ENCODE measurements at places on chromosomes 1 and 21. TPM values are rescaled to one million over a fixed set of nuclear protein-coding genes. Genes with fewer than 3 reads are reported as not detected.

DNA sequence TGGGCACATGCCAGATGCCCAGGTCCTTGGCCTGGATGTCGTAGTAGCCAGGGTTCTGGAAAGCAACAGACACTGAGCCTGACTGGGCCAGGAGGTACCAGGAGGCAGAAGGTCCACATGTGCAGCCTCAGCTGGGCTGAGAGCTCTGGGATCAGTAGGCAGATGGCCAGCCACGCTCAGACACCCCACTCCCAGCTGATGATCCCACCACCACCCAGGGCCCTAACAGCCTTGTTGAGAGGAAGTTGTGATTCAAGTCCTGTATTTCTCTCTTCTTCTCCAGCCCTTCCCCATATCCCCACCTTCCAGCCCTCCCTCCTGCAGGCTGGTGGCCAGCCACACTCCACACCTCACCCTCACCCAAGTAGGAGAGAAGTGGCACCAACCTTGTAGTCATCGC, 4.0 kb downstream of the ITLN2 start:
- no peak for DNase-seq

DNA sequence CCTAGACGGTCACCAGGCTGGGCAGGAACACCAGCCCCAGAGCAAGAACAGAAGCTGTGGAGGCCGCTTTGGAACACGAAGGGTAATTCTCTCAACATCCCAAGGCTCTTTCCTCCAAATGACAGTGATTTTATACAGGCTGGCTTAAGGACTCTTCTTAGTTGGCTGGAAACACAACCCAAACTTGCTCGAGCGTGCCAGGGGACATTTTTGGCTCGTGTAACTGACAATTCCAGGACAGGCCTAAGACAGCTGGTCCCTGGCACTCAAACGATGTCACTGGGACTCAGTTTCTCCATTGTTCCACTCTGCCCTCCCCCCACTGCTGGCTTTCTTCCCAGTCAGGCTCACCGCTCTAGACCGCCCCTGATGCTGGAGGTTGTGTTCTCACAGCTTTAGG, 164.7 kb downstream of the NPHP4 start:
- DNase-seq = no peak

- no peak for DNase-seq
Measured at GRCh38 chr1:200296091-200296661, 113.7 kb downstream of the ZNF281 start.

- no peak for DNase-seq
Measured at GRCh38 chr21:42388740-42389448, 7.0 kb downstream of the TMPRSS3 start.

DNA sequence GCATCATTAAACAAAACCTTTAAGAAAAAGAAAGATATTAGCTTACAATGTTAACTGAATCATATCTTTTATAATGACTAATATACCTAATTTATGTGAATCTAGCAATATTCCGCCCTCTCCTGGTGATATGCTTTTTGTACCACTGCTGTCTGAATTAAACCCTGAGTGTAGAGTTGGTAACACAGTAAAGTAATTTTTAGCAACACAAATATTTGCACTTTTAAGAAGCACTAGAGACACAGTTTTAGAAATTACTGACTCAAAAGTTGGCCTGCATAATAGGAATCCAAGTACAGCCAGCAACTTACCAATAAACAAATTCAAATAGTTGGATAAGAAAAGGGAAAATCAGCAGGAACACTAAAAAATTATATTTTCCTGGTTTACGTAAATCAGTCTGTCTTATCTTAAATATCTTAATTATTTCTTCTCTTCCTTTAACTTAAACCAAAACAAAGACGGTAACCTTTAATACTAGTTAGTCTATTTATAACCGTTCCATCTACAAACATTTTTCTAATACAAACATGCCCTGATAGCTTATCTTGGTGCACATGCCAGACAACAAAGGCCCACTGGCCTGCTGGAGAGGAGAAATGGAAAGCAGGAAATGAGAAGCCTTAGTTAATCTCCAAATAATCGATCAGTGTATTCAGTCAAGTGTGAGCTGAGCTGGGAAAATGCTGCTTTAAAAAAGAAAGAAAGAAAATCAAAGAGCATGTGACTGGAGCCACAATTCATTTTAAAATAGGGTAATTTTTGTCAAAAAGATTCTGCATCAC, 246.0 kb downstream of the RERE start:
- DNase-seq = no peak

DNA sequence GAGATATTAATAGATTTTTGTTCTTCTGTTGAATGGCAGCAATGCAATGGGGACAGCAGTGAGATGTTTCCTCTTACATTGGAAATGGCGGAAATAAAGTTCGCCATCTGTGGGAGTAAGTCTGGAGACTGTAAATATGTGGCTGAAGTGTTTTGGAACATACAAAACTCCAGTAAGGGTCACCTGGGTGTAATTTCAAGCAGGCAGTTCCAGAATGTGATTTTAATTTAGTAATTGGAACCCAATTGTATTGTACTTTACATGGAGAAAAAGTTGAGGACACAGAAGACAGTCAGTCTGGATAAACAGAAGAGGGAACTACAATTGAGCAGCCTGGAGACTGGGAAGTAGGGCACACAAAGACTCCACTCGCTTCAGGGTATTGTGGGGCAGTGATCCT, 108.6 kb downstream of the NTMT2 start:
- no peak for DNase-seq

- no peak for DNase-seq
Measured at GRCh38 chr1:100868364-100868995, 26.2 kb downstream of the EXTL2 start.

- no peak for DNase-seq
Measured at GRCh38 chr21:42421018-42421793, 17.5 kb downstream of the UBASH3A start.

GRCh38 chr1:14824314-14824915, 225.9 kb downstream of the KAZN start:
- DNase-seq = no peak

GRCh38 chr1:39944410-39945112, 10.4 kb upstream of the MFSD2A start:
- DNase-seq = no peak

DNA sequence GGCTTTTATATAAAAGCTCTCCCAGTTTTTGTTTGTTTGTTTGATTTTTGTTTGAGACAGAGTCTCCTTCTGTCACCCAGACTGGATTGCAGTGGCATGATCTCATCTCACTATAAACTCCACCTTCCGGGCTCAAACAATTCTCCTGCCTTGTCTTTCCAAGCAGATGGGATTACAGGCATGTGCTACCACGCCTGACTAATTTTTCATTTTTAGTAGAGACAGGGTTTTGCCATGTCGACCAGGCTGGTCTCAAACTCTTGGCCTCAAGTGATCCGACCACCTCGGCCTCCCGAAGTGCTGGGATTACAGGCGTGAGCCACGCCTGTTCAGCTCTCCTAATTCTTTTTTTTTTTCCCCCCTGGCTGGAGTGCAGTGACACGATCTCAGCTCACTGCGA, 4.4 kb downstream of the PCAT6 start:
- no peak for DNase-seq

DNA sequence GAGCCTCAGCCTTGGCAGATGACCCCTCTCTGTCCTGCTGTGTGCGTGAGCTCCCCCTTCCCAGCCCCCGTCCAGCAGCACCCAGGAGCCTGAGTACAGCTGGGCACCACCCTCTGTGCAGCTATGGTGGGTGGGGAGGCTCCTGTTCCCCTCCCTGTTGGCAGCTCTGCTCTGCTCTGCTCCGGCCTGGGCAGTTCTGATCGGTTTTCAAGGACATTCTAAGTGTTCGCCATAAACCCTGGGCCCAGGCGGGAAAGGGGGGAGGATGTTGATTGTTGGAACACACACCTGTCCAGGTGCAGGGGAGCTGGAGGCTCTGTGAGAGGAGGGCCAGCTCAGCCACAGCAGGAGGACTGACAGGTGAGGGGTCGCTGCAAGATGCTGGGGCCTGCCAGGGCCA, at the start of gene CLCNKB:
Gene CLCNKB (plus strand): TSS at position 262 of the 400 bp plus-strand sequence. CDS start 711 bp downstream, outside the sequence.
- no peak for DNase-seq

DNA sequence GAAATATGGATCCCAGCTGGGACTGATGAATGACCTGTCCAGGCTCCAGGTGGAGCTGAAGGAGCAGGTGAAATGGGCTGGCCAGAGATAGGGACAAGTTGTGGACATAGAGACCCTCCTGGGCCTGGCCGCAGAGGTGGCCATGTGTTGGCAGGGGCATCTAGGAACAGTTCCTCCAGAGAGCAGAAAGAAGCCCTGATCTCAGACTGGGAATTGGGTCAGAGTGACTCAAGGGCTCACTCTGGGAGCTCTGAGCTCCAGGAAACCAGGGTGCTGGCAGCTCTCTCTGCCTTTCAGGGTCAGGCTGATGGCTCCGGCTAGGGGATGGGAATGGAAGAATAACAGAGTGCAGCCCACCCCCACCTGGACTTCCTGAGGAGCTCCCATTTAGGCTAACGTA, 3.0 kb downstream of the NT5C1A start:
- no peak for DNase-seq

- peak; percentile 15 for DNase-seq
Measured at GRCh38 chr1:158095737-158096335, 84.9 kb upstream of the CD1D start.

DNA sequence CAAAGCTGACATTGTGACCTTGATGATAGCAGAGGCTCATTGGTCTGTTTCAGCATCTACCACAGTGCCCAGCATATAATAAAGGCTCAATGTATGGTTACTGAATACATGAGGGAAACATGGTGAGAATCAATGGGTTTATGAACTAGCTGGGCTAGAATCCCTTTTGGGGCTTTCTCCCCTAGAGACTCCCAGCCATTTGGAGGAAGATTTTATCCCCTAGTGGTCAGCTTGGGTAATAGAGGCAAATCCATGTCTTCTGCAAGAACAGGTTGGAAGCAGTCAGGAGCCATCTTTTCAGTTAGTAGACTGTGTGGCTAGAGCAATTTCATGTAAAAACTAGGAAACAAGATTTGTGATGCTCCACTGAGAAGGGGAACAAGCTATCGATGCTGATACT, 15.8 kb upstream of the REG4 start:
- no peak for DNase-seq

GRCh38 chr1:157269656-157270375, 131.6 kb upstream of the ETV3 start:
- DNase-seq = no peak

GRCh38 chr1:99646868-99647267, 955 bp downstream of the PALMD start:
- no peak for DNase-seq

GRCh38 chr21:45420061-45421041, 15.4 kb downstream of the COL18A1 start:
- DNase-seq = no peak

DNA sequence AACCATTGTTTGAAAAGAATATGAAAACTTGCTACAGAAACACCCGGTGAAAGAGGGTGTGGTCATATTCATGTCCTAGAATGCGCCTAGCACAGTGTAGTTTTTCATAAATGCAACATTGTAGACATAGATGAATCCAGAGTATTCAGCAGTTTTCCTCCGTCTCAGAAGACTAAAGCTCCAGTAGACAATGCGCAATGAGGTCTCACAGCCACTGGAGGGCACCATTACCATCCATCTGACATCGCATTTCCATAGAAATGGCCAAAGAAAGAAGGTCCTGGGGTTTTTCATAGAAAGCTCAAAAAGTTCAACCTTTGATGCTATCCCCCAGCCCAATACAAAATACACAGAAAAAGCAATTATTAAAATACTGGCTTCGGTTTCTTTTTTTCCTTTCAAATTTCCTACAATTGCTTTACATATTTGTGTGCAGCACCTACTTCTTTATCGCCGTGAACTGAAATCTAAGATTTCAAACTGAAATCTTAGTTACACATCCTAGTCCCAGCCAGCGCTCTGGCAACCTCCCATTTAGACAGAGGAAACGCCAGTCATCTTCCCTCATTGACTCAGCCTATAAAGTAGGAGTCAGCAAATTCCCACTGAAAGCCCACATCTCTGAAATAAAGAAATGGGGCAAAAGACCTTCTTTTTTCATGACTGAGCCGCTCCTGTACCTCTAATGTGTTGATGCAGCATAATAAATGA, 3.9 kb upstream of the CD58 start:
- DNase-seq = peak; percentile 70

GRCh38 chr1:171247501-171247900, 793 bp upstream of the FMO1 start:
- DNase-seq = no peak

DNA sequence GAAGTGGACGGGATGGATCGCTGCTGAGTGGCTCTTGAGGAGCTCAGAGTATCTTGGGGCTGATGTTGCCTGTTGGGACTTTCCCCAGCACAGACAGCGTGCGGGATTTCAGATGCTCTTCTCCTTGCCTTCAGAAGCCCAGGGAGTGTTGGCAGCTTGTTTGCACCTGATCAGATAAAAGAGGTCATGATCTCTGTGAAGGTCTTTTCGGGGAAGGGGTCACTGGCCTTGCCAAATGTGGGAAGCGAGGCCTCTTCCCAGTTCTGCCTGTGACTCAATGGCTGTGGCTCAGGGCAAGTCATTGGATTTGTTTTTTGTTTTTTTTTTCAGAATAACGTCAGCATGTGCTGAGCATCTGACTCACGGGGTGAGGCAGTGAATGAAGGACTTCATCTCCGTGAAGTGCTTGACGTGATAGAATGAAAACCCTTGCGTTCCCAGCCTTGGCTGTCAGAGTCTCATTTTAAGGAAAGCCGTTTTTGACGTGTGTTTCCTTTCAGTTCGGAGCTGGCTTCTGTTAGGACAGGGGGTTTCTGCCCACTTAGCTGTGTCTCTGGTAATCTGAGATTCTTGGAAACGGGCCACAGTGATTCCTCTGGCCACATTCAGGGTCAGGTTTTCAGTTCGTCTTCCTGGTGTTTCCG, 46.7 kb downstream of the GALNT2 start:
- DNase-seq = peak; percentile 72

- DNase-seq = no peak
Measured at GRCh38 chr1:115118611-115119010, 29.3 kb upstream of the TSPAN2 start.

- DNase-seq = no peak
Measured at GRCh38 chr1:181356505-181357340, 126.6 kb upstream of the CACNA1E start.

DNA sequence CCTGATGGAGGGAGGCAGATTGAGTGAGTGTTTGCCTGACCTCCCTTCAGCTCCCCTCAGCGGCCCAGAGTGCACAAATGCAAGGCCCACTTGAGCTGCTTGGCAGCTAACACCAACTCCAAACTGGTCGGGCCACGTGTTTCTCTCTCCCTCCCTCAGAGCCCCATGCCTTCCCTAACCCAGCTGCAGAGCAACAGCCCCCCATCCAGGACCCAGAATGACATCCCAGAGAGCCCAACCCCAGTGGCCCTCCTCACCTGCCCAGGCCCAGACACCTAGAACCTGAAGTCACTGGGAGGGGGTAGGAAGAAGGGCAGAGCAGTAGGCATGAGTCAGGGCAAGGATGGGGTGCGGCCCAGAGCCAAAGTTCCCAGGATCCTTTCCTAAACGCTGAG, 789 bp upstream of the S100A14 start:
- DNase-seq = no peak

The TRIM17 gene
- not detected for total RNA-seq

The ZBTB8A gene
- 2.6 TPM for total RNA-seq

The FAM110D gene
- not detected for total RNA-seq

The FABP3 gene
- total RNA-seq = 18.5 TPM

The DNAJC28 gene
- 1.1 TPM for total RNA-seq

The PDC gene
- total RNA-seq = not detected

The TSSK3 gene
- total RNA-seq = not detected

The CD1B gene
- total RNA-seq = not detected

The CD5L gene
- not detected for total RNA-seq

The KLF17 gene
- not detected for total RNA-seq

The UBL4B gene
- total RNA-seq = not detected

The PKLR gene
- not detected for total RNA-seq

All from MG63 (cell line).